ENCODE measurements at places on chromosomes 5 and 9.

- DNase-seq, result no peak
These were observed 36.7 kb upstream of the ANXA1 start for GRCh38 chr9:73114958-73115357.

- no peak for DNase-seq
These were observed 4.3 kb downstream of the FYB1 start for GRCh38 chr5:39214912-39215709.

- no peak for DNase-seq
These were observed 90.1 kb downstream of the LMNB1 start for GRCh38 chr5:126866851-126867636.

GRCh38 chr9:83327323-83327722 lies 210.9 kb downstream of the FRMD3 start:
- no peak for DNase-seq

DNA sequence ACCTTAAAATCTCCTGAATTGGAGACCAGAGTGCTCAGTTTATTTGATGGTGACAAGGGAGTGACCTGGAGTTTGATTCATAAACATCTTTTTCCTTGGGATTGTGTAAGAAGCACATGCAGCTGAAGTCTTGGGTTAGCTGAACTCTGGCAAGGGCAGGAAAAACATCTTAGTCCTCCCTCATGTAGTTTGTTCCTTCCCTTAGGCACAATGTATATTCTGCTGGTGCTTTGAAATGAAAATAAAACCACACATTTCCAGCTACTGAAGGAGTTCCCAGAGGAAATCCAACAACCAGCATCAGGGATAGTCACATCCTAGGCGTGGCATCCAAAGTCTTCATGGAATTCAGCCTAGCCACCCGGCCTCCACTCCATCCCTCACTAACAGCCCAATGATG lies 95.2 kb upstream of the PAPPA start:
- peak; percentile 11 for DNase-seq

- no peak for DNase-seq
These were observed 29.2 kb upstream of the RXRA start for GRCh38 chr9:134297083-134297410.

DNA sequence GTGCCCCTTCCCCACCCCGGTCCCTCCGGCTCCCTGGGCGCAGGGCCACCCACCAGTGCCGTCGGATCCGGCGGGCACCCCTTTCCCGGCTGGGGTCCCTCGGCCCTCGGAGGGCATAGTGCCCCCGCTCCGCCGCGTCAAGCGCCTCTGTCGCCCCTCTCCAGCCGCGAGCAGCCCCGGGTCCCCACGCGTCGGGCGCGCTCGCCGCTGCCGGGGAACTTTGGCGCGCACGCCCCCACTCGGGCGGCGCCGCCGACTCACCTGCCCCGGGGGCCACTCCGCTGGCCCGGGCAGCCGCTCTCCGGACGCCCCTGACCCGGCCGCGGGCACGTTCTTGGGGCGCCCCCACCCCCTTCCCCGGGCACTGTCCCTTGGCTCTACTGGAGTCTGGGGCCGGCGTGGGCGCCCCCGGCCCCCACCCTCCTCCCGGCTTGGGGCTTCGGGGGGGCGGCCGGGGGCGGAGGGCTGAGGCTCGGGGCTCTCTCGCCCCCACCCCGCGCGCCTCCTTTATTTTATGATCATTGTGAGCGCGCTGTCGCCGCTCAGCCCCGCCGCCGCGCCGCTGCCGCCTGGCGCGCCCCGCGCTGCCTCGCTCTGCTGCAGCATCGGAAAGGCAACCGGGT lies 1.1 kb upstream of the FAM78A start:
- no peak for DNase-seq

- DNase-seq, result no peak
These were observed 25.7 kb downstream of the SYK start for GRCh38 chr9:90827181-90827871.

GRCh38 chr9:76266649-76267283 lies 127.5 kb downstream of the RFK start:
- no peak for DNase-seq

DNA sequence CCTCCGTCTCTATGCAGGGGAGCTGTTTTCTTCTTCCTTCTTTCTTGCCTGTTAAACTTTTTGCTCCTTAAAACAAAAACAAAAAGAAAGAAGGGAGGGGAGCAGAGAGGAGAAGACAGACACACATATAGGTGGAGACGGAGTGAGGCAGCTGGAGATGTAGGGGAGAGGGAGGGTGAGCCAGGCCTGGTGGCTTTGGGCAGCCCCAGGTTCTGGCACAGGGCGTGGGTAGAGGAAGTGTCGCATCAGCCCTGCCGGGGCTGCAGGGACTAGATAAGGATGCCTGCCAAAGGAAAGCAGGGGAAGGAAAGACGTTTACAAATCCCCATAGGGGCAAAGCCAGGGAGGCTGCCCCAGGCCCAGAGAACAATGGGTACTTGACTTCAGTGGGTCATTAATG lies 38.7 kb upstream of the PTGS1 start:
- DNase-seq, result no peak

DNA sequence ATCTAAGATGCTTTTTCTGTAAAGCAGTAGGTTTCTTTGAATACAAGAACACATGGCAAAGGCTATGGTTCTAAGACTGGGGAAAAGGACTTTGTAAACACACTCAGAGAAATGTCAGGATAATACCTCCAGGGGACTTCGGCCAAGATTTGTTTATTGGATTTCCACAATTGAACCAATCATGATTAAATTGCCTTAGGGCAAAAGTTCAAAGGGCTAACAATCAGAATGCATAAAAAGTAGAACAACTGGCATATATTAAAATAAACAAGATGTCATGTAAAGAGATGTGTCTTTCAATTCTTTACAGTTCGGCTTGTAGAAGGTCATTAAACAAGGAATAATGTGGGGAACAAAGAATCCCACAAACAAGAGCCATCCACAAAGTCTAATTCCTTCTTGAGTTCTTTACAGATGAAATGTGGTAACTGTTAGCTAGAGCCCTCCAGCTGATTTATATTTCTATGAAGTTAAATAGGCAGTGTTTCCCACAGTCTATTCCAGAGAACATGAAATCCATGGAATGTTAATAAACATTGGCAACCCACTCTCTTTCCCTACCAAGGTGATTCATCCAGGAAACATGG lies 565.5 kb downstream of the ZNF608 start:
- no peak for DNase-seq

DNA sequence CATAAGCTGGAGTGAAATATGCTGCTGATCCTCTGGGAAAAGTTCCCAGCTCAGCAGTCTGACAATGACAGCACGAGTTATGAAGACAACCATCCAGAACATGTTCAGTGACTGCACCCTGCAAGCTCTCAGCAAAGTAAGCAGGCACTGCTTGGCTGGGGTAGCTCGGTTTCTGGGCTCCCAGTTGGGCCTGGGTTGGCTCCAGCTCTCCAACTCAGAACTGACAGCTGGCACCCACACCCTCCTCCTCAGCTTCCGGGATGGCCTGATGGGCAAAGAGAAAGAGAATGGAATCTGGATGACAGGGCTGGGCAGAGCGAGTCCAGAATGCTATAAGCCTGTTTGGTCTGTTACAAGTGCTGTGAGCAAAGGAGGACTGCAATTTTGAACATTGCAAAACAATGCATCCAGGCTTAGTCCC lies 185.0 kb downstream of the CSNK1G3 start:
- DNase-seq, result peak; percentile 21

GRCh38 chr9:96868709-96869108 lies 14.4 kb upstream of the ZNF782 start:
- DNase-seq, result no peak

DNA sequence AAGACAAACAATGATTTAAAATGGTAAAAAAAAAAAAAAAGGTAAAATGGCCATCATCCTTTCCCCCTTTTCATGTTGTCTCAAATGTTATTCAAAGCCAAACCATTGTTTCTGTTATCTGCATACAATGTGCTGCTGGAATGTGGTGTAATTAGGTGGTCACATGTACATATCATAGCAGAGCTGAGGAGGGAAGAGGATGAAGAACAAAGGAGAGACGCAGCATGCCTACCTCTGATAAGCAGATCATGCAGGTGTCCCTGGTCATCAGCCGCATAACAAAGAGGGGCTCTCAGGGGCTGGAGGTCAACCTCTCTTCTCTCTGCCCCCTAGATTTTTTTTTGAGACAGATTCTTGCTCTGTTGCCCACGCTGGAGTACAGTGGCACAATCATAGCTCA lies 141.0 kb downstream of the CARTPT start:
- no peak for DNase-seq

GRCh38 chr5:77366717-77367500 lies 125.2 kb downstream of the WDR41 start:
- DNase-seq, result no peak

DNA sequence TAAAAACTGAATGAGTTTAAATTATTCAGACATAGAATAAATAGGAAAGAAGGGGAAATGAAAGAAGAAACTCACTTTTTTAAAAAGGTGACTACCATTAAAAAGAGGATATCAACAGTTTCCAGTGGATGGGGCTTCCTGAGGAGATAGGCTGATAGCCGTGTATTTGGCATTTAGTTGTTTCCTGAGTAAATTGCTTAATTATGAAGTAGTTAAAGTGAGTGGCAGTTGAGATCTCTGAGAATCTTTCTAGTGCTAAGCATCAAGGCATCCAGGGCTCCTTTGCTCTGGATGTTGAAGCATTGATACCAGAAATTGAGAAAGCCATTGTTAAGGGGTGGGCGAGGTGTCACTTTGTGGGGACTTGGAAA lies 2.7 kb downstream of the TNFAIP8 start:
- DNase-seq, result no peak

GRCh38 chr9:94864196-94864595 lies 137.7 kb downstream of the AOPEP start:
- DNase-seq, result no peak

- DNase-seq, result peak; percentile 72
These were observed 1.2 kb upstream of the ADAMTS6 start for GRCh38 chr5:65482736-65483545.

DNA sequence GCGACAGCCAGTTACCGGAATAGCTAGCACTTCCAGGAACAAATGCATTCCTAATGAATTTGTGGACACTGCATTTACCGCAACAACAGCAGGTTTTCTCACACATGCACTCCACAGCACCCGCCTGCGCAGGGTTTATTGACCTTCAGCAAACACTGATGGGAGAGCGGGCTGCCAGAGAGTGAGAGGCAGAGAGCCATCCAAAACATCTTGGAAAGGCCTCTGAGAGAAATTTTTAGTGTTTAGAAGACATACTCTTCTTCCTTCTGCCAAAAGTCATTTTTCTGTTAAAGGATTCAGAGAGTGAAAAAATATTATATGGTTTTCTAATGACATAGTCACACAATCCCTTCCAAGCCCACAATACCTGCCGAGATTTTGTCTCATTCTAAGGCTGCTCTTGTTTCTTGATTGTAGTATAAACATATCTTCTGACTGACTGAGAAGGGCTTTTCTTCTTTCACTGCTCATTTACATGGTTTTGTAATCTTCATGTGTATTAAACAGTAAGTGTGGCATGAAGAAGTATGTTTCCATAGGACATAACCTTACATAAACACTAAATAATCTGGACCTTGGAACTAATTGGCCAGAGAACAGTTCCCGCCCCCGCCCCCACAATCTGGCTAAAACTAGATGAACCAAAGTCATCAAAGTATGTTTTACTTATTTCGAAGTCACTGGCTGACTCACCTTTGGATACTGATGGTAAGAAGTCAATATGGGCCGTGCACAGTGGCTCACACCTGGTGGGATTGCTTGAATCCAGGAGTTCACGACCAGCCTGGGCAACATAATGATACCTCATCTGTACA lies 432.5 kb upstream of the MEF2C start:
- DNase-seq, result no peak

- no peak for DNase-seq
These were observed 597.3 kb downstream of the TLE1 start for GRCh38 chr9:81092057-81092456.

- no peak for DNase-seq
These were observed 1252.5 kb downstream of the EFNA5 start for GRCh38 chr5:106418196-106418595.

GRCh38 chr5:143156086-143156485 lies 247.4 kb downstream of the NR3C1 start:
- DNase-seq, result no peak

- DNase-seq, result no peak
These were observed 62.4 kb downstream of the PJA2 start for GRCh38 chr5:109347252-109347888.

Data from RWPE1 (cell line).